ENCODE measurements at places on chromosomes 7 and 10.

- no peak overlapping the region for H3K27ac ChIP-seq
- H3K36me3 ChIP-seq = no peaks in the 10 kb centered on the region
- H3K27me3 ChIP-seq = no peaks in the 10 kb centered on the region
These were observed 745.0 kb upstream of the AUTS2 start for GRCh38 chr7:68853254-68853653.

GRCh38 chr7:33802600-33802999, 102.7 kb upstream of the BMPER start:
- no peaks in the 10 kb centered on the region for H3K27me3 ChIP-seq
- H3K27ac ChIP-seq = no peak overlapping the region
- no peak for DNase-seq
- no peaks in the 10 kb centered on the region for H3K36me3 ChIP-seq
- H3K4me3 ChIP-seq = no peak overlapping the region

DNA sequence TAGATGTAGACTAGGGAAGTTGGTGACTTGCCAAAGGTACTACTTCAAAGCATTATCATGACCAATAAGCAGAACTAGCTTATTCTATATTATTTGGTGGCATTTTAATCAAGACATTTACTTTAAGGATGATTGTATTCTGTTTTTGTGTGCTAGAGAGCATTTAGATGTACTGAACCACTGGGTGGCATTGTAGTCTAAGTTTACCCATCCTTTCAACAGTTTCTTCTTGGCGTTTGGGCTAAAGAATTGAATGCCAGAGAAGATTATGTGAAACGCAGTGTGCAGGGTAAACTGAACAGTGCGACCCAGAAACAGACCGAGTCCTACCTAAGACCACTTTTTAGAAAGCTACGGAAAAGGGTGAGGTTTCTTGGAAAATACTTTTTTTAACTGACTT, 26.8 kb downstream of the PRPF18 start:
- H3K27me3 ChIP-seq = no peaks in the 10 kb centered on the region
- H3K27ac ChIP-seq = no peak overlapping the region
- peak; percentile 36 for DNase-seq
- H3K4me1 ChIP-seq = no peaks in the 10 kb centered on the region
- peaks cover 18% of the 10 kb centered on the region for H3K36me3 ChIP-seq
- H3K4me3 ChIP-seq = no peak overlapping the region

DNA sequence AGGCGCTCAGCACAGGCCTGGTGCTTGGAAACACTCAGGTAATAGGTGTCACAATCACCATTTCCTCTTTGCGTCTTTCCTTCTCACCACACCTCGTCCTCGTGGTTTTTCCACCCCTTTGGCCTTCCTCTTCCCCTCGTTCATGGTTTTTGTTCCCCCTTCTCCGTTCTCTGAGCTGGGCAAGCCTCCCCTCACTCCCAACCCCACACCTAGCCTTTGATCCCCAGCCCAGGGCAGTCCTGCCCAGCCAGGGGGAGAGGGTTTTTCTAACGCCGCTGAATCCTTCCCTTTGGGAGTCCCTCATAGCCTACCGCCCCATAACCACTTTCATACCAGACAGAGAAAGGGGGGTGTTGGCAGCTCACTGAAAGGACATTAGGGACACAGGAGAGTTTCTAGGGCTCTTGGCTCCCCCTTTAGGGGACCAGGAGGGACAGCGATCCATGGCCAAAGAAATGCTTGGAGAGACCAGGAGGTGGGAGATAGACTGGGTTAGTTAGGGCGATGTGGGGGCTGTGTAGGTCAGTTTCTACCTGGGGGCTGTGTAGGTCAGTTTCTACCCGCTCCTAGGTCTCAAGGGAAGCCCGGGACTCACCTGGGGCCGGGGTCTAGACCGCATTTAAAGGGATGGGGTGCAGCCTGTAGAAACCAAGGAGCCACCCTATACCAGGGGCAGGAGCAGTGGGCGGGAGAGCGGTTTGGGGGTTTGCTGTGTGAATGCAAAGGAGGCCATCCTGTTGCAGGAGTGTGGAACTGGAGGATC, 1.4 kb downstream of the EPHB4 start:
- peak; percentile 65 for DNase-seq
- H3K27me3 ChIP-seq = no peaks in the 10 kb centered on the region
- no peak overlapping the region for H3K27ac ChIP-seq
- H3K4me1 ChIP-seq = peaks cover 36% of the 10 kb centered on the region

GRCh38 chr10:84156768-84157167, 16.8 kb upstream of the GPR15LG start:
- no peak overlapping the region for H3K4me3 ChIP-seq
- H3K27me3 ChIP-seq = no peaks in the 10 kb centered on the region
- DNase-seq = peak; percentile 73
- no peaks in the 10 kb centered on the region for H3K4me1 ChIP-seq
- H3K27ac ChIP-seq = no peak overlapping the region
- H3K36me3 ChIP-seq = peaks cover 31% of the 10 kb centered on the region

DNA sequence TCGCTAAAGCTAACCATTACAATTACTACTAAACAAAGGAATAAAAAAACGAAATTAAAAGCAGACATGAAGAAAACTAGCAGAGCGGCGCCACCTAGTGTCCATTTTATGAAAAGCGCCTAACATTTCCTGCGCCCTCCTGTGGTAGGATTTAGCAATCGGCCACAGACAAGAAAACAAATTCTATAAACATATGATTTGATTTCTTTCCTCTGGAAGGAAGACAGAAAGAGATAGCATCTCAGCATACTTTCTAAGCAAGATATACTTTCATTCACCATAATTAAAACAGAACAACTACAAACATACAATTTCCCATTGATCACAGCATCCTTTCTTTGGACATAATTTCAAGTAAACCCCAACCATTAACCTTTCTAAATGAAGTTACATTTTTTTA, 337.7 kb upstream of the NPVF start:
- H3K4me3 ChIP-seq = no peak overlapping the region
- no peaks in the 10 kb centered on the region for H3K4me1 ChIP-seq
- H3K27ac ChIP-seq = no peak overlapping the region
- peak; percentile 87 for DNase-seq

DNA sequence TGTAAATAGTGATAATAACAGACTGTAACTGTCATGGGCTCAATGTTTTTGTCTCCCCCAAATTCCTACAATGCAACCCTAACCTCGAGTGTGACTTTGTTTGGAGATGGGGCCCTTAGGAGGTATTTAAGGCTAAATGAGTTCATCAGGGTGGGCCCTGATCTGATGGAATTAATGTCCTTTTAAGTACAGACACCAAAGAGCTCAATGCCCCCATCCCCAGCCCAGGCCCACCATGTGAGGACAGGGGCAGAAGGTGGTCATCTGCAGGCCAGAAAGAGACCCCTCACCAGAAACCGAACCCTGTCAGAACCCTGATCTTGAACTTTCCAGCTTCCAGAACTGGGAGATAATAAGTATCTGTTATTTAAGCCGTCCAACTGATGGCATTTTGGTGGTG, 83.2 kb downstream of the PIP4K2A start:
- no peaks in the 10 kb centered on the region for H3K36me3 ChIP-seq
- H3K27ac ChIP-seq = peak overlapping the region; percentile 84
- no peaks in the 10 kb centered on the region for H3K27me3 ChIP-seq
- no peak overlapping the region for H3K4me3 ChIP-seq
- peaks cover 15% of the 10 kb centered on the region for H3K4me1 ChIP-seq

DNA sequence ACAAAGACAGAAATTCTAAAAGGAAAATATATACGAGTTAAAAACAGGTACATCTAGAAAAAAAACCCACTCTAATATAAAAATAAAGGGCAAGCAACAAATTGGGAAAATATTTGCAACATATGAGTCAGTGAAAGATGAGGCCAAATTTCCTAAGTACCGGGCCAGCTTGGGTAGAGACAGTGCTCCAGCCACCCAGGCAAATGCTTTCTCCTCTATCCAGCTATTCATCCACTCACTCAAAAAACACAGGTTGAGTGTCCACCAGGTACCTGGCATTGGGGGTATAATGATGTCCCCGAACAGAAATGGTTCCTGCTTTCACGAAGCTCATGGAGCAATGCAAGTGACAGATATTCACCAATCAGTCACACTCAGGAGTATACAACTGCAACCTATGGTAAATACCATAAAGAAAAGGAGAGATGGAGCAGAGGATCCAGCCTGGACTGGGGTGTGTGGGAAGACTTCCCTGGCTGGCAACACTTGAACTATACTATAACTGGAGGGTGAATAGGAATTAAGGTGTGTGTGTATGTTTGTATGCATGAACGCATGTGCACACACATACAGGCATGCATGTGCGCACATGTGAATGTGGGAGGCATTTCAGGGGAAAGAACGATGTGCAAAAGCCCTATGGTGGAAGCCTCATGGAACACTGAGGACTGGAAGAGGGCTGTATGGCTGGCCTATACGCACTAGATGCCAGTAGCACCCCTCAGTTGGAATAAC, 2.3 kb downstream of the ARHGAP22 start:
- H3K4me1 ChIP-seq = peaks cover 24% of the 10 kb centered on the region
- H3K4me3 ChIP-seq = no peak overlapping the region
- no peak overlapping the region for H3K27ac ChIP-seq

DNA sequence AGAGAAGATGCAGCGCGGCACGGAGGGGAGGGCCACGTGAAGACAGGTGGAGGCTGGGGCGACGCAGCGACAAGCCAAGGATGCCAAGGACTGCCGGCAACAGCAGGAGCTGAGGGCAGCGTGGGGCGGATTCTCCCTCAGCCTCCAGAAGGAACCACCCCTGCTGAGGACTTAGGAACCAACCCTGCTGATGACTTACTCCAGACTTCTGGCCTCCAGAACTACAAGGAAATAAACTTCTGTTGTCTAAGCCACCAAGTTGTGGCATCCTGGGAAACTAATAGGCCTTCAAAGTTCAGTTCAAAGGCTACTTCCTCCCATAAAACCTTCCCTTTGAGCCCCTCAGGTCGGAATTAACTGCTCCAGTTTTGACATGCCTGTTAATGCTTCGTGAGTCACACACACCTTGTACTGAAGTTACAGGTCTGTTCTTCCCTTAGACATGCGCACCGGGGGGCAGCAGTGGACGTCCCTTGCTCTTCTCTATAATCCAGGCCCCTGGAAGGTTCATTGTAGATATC, 88.4 kb upstream of the RHEB start:
- no peaks in the 10 kb centered on the region for H3K27me3 ChIP-seq
- no peaks in the 10 kb centered on the region for H3K4me1 ChIP-seq
- no peak overlapping the region for H3K4me3 ChIP-seq
- no peak overlapping the region for H3K27ac ChIP-seq
- peaks cover 10% of the 10 kb centered on the region for H3K36me3 ChIP-seq

Data from common myeloid progenitor, CD34-positive (primary cell).